ENCODE measurements at places on chromosomes 12 and 14.

- no peak for DNase-seq
These were observed 17.9 kb upstream of the CAMKK2 start for GRCh38 chr12:121314431-121314830.

DNA sequence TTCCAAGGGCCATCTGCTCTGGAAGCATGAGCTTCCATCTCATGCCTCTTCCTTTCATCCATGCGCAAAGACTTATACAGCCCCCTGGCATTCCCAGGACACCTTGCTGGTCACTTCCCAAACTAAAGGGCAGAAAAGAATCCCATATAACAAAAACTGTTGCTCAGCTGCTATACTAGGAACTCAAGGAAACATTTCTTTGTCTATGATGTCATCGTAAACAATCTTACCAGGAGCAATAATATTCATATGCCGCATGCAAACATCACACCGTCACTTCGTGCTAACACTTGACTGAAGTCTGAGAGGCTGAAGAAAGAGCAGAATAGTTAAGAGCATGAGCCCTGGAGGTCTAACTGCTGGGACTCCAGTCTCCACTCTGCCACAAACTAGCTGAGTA is 50.5 kb upstream of the CDKN3 start:
- DNase-seq = no peak

DNA sequence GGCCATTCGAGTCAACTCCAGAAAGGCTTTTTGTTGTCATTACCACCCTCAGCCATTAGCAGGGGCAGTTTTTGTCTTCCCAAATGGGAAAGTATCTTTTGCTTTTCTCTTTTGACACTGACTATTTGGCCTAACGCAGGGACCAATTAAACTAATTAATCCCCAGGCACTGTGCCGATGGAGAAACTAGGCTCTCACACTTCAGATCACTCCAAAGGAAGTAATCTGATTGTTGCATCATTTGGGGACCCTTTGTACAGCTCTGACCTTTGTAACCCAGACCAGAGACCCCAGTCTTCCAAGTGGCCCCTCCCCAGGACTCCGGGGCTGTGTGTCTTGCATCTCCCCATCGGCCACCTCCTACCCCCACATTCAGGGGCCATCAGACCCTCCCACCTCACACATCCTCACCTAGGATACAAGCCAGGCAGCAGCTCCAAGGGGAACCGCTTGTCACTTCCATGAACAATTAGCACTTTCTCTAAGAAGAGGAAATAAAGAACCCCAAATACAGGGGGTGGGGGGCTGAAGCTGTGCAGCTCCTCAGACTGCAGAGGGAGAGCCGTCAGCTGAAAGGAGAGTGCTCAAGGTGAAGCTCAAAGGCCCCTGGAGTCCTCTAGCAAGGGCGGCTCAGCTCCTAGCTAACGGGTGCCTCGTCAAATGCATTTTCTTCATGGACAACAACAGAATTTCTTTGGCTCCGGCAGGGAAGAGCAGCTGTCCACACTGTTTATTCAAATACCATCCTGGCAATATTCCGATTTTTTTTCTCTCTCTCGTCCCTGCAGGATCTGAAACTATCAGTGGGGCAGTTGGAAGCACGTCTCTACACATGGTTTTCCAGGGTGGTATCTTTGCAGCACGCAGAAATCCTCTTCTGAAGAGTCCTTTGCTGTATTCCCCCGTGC is 64.3 kb upstream of the DIO3 start:
- no peak for DNase-seq

- DNase-seq = no peak
These were observed 456.2 kb upstream of the MGAT4C start for GRCh38 chr12:86712425-86712843.

GRCh38 chr14:50288146-50288545 is 23.9 kb downstream of the L2HGDH start:
- no peak for DNase-seq

DNA sequence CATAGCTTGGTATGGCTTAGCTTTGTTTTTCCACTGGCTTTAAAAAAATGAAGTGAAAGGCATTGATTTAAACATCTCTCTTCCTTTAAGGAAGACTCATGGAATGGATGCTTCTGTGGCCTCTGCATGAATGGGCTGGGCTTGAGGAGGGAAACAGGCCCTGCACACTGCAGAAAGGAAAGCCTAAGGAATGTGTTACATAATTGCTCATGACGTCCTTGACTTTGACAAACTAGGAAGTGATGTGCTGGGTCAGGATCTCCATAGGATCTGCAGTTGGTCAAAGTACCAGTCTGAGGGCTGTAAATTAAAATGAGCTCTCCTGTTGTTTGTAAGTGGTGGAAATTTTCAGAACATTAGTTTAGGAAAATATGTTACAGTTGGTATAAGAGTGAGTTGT is 12.7 kb downstream of the SAMD4A start:
- DNase-seq = no peak

DNA sequence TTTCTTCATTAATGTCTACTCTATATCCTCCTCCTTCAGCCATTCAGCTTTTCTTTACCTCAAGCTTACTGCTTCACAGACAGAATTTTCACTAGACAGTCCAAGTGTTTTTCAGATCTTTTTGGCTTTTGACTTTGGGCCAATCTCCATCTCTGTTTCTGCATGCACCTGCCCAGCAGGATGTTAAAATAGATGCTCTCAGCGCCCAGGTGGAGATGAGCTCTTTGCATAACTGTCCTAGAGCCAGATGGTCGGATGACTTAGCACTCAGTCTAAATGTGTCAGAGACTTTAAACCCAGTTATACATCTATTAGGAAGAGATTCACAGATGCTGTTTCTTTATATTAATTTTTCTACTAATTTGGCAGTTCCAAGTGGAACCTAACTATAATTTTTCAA is 80.3 kb upstream of the SSTR1 start:
- DNase-seq = no peak

- no peak for DNase-seq
These were observed 83.8 kb upstream of the CLEC14A start for GRCh38 chr14:38339696-38340095.

DNA sequence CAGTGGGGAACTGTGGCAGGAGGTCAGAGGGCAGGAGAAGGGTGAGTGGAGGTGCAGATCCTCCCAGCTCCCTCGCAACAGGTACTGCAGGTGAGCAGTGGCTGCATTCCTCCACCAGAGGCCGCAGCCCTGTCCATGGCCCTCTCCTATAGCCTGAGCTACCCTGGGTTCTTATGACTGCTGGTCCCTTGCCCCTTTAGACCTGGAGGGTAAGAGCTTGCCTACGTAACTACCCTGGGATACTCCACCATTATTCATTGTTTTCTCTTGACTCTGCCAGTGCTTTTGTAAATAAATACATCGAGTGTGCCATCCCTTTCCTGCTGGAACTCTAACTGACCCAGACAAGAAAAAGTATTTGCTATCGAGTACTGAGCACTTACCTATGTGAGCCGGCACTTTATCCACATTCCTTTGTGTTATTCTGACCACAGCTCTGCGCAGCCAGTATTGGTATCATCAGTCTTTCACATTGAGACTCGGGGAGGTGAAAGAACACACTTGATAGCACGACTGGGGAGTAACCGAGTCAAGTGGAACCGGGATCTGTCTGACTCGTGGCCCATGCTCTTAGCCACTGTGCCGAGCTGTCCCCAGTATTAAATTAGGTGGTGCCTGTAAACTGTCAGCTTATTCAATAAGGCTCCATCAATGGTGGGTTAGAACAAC is 38.5 kb downstream of the LTBP2 start:
- DNase-seq = no peak

Data from mesenteric fat pad (tissue), 1 donor.